ENCODE measurements at places on chromosomes 3 and 15.

DNA sequence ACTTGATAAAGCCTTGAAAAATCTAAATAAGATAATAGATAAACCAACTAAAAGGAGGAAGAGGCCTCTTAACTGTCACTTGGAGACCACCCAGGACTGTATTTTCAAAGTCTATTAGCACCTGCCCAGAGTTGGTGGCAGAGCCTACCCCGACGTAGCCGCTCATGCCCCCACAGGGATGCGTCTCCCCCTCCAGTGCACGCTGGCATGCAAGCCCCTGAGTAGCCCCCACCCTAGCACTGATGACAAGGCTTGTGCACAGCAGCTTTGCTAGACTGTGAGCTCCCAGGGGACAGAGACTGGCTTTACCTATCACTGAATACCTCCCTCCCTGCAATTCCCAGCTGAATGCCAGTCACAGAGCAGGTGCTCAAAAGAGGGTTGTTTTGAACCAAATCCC, 54.1 kb upstream of the HES1 start:
- DNase-seq = no peak

- no peak for DNase-seq
Measured at GRCh38 chr3:16122155-16122554, 52.3 kb upstream of the GALNT15 start.

- peak; percentile 52 for DNase-seq
Measured at GRCh38 chr15:25716414-25717126, 146.6 kb downstream of the ATP10A start.

DNA sequence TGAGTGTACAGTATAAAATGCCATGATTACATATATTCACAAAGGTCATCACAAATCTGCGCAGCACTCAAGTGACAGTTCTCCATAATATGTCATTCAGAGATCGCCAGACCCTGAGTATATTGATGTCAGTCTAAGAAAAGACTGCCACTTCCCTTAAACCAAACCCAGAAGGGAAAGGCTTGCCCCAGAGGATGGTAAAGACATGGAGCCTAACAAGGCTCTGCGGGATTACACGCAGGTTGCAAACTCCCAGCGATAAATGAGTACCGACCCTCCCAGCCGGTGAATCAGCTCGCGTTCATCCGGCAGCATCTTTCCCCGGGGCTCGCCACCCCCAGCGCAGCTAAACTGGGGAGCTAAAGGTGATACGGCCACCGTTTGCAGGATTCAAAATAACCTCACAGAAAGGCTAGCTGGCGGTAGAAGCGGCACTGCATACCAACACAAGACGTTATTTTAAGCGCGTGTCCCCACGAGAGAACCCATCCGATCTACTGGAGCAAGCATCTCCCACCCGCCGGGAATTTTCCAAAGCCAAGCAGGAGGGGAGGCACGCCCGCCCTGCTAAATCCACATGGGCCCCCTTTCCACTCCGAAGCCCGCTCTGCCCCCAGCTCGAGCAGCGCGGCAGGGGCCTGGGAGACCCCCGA, 643 bp downstream of the MYO5A start:
- no peak for DNase-seq

DNA sequence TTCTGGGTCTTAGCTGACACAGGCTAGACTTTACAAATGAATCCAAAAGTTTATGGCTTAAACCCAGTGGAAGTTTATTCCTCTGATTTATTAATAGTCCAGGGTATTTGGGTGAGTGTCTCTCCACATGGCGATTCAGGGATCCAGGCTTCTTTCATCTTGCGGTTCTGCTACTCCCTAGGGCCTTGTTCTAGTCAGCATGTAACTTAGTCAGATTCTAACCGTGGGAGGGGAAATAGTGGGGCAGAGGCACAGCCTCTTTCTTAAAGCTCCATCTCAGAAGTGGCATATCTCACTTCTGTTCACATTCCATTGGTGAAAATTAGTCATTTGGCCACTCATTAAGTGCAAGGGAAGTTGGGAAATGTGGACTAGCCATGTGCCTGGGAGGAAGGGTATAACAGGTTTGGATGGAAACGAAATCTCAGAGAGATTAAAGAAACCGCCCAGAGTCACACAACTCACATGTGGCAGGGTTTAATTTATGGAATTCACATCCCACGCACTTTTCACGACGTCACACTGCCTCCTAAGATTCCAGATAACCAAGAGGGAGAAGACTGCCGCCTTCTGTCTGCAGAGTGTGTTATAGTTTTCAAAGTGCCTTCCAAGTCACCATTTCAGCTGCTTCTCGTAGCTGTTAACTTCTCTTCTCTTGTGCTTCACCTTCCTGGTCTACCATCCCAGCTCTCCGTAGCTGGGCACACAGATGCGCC, 11.4 kb upstream of the RASGRF1 start:
- DNase-seq = no peak

GRCh38 chr3:8575364-8576104, 69.1 kb downstream of the SSUH2 start:
- no peak for DNase-seq

- DNase-seq = no peak
Measured at GRCh38 chr15:36880913-36881460, 219.4 kb downstream of the MEIS2 start.

DNA sequence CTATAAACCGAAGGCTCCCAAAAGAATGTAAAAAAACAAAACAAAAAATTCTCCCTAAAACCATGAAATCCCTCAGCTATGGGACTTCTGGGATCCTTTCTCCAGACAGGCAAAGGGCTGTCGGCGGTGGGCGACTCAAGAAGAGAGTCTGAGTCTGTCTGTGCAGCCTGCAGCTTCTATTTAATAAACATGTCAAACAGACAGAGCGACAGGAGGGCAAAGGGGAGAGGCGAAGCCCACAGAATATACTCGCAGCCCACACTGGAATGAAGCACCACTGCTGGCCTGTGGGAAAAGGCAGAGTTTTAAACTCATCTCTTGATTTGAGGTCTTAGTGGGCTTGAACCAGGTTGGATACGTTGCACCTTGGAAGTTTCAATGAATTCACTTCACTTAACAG, 40.2 kb downstream of the ISL2 start:
- no peak for DNase-seq

GRCh38 chr3:10334042-10334441, 13.1 kb upstream of the SEC13 start:
- no peak for DNase-seq

GRCh38 chr15:71238926-71239325, 123.7 kb downstream of the THSD4 start:
- DNase-seq = no peak

- DNase-seq = no peak
Measured at GRCh38 chr3:51385621-51386091, 565 bp downstream of the MANF start.

GRCh38 chr3:128532012-128532983, 39.3 kb upstream of the GATA2 start:
- DNase-seq = no peak

GRCh38 chr3:139534992-139535879, 4.3 kb downstream of the RBP1 start:
- no peak for DNase-seq

GRCh38 chr3:136901391-136901790, 39.4 kb downstream of the NCK1 start:
- DNase-seq = no peak

GRCh38 chr3:104731074-104731473, 635.6 kb upstream of the ALCAM start:
- DNase-seq = no peak

DNA sequence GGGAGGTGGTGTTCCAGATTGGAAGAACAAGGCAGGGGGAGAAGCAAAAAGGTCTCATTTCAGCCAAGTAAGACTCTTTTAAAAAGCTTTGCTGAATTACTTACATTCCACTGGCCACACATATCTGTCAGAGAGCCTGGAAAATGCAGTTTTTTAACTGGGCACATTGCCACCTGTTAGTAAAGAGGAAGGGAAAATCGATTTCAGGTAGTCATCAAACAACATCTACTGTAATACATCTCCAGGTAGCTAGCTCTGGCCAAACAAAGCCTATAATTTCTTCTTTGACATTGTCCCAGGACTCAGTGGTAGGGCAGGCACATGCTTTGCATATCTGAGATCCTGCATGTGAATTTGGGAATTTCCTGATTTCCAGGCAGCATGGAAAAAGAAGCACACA, 480.7 kb upstream of the SUCLG2 start:
- DNase-seq = no peak

DNA sequence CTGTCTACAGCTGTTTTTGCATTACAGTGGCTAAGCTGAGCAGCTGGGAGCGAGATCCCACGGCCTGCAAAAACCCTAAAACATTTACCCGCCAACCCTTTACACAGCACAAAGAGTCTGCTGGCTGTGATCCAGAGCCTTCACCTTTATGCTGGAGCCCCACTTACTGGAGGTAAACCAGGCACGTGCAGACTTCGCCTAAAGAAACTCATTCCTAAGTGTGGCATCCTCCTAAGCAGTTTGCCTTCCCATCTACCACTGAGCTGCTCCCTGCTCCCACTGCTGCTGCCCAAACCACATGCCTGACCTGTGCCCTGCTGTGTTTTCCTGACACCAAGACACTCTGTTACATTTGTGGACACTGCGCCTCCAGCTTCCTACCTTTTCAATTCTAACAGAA, 53.0 kb downstream of the CHSY1 start:
- no peak for DNase-seq

- DNase-seq = no peak
Measured at GRCh38 chr3:122416966-122417365, 1.1 kb upstream of the WDR5B start.

DNA sequence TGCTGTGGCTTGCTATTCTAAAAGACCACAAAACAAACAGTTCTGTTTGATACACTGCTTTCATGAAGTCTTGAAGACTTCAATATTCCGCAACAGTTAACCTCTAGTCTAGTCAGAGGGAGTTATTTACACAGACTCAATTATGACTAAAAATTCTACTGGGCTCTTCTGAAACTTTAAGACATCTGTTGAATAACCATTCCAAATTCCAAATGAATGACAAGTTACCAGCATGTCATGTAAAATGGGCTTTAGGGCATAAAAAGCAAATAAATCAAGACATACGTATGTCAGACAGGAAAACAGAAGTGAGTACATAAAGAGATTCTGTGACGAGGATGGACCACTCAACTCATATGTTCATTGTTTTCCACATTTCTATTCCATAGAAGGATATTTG, 93.9 kb downstream of the PLOD2 start:
- DNase-seq = no peak

- no peak for DNase-seq
Measured at GRCh38 chr3:43213631-43214030, 72.7 kb upstream of the SNRK start.

GRCh38 chr3:184677344-184678316, 34.2 kb downstream of the MAGEF1 start:
- no peak for DNase-seq

- DNase-seq = no peak
Measured at GRCh38 chr15:64024172-64025050, 21.9 kb downstream of the DAPK2 start.

- no peak for DNase-seq
Measured at GRCh38 chr15:89130201-89130600, 41.9 kb downstream of the ABHD2 start.

DNA sequence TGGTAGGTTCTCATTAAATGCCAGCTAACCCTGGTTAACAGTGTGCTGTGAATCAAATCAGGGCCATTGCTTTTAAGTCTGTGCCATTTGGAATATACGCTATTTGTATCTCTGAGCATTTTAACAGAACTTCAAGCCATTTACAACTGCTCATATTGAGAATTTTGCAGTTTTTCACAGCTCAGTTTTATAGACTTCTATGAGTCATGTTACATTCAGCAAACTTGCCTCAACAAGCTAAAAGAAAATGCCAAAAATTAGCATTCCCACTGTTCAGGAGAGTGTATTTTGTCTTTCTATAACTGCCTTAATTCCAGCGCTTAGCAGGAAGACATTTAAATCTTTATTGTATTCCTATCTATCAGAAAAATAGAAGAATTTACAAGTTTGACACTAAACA, 196.4 kb downstream of the GBE1 start:
- DNase-seq = no peak

DNA sequence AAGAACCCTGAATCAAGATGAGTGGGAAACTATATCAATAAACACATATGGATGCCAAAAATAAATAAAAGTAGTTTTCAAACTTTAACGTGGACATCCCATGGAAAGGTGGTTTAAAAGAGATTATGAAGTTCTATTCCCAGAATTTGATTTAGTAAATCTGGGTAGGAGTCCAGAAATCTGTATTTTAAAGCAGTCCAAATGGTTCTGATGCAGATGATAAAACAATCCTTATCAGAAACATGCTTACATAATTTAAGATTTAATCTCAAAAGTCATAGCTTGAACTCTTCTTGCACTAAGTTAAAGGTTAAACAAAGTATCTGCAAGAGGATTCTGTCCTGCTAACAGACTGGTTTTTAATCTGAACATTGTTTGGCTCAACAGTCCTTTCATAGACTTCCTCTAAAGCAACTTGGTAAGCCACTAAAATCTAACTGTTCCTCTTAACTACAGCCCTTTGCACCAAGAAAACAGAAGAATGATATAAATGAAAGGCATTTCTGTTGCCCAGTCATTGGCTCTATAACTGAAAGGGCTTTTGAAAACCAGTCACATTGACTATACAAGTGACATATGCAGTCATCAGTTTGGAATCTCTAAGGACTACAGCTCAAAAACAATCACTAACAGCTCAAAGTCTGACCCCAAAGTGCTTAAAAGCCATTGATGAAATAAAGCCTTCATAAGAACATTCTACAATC, 23.4 kb upstream of the MAP4 start:
- DNase-seq = no peak

DNA sequence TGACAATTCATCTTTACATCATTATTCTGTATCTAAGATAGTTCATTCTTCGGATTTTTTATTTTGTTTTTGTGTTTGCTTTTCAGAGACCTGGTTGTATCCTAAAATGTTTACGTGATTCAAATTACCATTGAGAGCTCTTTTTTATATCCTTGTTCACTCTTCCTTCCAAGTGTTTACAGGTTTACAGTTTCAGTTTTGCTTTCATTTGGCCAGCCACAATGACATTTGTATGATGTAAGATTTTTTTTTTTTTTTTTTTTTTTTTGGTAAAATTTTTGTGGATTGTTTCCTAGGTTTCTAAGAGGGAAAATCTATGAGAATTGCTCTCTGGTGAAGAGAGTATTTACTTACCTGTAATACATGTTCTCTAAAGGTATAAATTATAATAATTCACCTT, 55.0 kb downstream of the SETD5 start:
- DNase-seq = no peak

- DNase-seq = no peak
Measured at GRCh38 chr15:52653431-52653964, 25.7 kb downstream of the ATOSA start.
